Stomach (tissue), 19 donors: ENCODE measurements at places on chromosomes 3 and 15. TPM values are rescaled to one million over a fixed set of nuclear protein-coding genes. Genes with fewer than 3 reads are reported as not detected.
A peak's percentile ranks its signal among the peaks of the same experiment; 100 is the strongest.

C3orf62 gene
- total RNA-seq = 32.7 TPM

DNA sequence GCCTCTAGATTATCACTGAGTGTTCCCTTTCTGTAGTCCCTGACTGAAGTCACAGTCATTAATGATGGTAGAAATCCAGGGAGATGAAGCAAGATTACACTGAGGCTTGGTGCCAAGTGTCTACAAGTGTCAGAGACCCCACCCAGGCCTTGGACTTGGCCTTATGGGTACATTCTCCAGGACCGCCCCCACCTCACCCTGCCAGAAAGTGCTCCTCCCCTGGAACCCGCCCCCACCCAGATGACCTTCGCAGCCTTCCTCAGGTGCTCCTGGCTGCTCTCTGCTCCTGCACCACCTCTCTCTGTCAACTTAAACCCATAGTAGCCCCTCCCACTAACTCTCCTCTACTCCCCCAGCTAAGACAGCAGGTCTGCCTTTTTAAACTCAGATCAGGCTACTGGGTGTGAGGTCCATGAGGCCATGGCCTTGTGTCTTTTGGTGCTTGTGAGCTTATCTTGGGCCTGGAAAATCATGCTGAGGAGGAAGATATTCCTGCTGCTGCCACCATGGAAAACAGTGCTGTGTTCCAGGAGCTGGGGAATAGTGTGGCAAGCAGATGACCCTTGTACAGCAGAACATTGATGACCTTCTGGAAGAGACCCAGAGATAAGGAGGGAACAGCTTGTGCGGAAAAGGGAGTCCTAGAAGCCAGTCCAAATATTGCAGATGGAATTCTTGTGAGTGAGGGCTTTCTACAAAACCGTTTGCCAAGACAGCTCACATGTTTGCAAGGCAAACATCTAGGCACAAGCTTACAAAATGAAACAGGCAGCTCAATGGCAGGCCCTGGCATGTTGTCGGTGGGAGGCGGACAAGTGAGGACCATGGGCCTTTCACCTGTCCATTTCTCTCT lies 40.3 kb upstream of the NDUFB4 start:
- H3K27ac ChIP-seq = peak overlapping the region; percentile 62
- H3K36me3 ChIP-seq = no peaks in the 10 kb centered on the region
- peaks cover 40% of the 10 kb centered on the region for H3K4me1 ChIP-seq
- H3K4me3 ChIP-seq = no peak overlapping the region
- H3K27me3 ChIP-seq = no peaks in the 10 kb centered on the region
- peak; percentile 60 for DNase-seq

DNA sequence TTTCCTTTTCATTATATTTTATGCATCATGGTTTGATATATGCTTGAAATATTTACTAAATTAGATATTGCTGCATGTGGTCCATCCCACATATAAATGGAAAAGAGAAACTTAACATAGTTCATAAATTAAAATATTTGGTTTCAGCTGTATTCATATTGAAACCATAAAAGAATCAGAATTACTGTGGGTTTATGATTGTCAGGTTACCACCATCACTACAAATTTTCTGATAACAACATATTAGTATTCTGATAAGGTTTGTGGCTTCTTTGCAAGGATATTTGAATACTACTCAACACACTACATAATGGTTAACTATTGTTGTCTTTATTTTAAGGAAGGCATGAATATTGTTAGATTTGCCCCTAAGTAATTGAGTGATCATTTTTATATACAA lies 235.5 kb downstream of the UBE2E2 start:
- no peak overlapping the region for H3K4me3 ChIP-seq
- H3K27ac ChIP-seq = no peak overlapping the region
- DNase-seq = no peak
- peaks cover 5% of the 10 kb centered on the region for H3K4me1 ChIP-seq
- no peaks in the 10 kb centered on the region for H3K27me3 ChIP-seq

GRCh38 chr3:15258720-15259119 lies 52.7 kb downstream of the CAPN7 start:
- peaks cover 81% of the 10 kb centered on the region for H3K36me3 ChIP-seq
- no peak overlapping the region for H3K27ac ChIP-seq
- no peaks in the 10 kb centered on the region for H3K27me3 ChIP-seq
- no peak overlapping the region for H3K4me3 ChIP-seq
- no peaks in the 10 kb centered on the region for H3K4me1 ChIP-seq
